HCT116 (cell line): ENCODE measurements at places on chromosomes 5 and 9.
A peak's percentile ranks its signal among the peaks of the same experiment; 100 is the strongest.

- DNase-seq, result peak; percentile 66
Observed at GRCh38 chr5:157511651-157512644, 51.9 kb downstream of the NIPAL4 start.

DNA sequence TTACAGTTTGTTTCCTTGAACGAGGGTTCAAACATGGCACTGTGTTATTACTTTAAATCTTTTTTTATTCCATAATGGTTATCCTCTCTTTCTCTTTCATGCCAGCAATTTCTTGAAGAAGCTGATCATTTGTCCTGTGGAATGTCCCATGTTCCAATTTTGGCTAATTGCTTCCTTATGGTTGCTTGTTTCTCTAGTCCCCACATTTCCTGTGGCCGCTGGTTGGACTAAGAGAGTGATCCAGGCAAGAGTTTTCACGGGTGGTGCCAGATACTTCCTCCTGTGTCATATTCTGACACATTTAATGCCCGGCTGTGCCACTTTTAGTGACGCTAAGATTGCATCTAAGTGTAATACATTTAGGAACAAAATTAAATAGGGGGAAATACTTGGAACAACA, 83.8 kb upstream of the FAM169A start:
- no peak for DNase-seq

DNA sequence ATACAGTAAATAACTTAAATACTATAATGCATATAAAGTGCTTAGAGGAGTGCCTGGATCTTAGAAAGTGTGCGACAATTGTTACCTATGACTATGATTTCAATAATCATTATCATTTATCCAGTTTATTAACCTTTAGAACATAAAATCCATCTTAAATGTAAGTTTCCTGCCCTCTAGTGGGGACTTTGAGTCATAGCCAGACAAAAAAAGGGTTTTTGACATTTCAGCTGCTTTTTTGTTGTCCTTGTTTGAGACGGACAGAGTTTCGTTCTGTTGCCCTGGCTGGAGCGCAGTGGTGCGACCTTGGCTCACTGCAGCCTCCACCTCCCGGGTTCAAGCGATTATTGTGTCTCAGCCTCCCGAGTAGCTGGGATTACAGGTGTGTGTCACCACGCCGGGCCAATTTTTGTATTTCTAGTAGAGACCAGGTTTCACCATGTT, 9.7 kb upstream of the C9orf152 start:
- peak; percentile 48 for DNase-seq

- no peak for DNase-seq
Observed at GRCh38 chr9:90290716-90291485, 351.7 kb downstream of the DIRAS2 start.

- no peak for DNase-seq
Observed at GRCh38 chr5:176895831-176896230, 3.3 kb downstream of the HK3 start.

DNA sequence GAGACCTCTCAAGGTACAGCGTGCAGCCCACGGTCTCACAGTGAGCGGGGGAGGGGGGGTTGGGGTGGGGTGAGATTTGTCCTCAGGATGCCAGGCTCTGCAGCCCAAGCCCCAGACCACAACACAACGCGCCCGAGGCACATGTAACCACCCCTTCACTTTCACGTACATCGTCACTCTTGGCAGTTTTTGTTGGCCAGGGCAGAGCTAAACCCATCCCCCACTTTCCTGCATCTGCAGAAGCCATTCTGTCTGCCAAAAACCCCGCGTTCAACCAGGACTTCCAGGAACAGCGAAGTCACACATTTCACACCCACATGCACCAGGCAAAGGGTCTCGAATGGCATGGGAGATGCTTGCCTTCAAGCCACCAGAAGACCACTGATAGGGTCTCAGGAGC, 9.4 kb upstream of the SMIM23 start:
- no peak for DNase-seq

DNA sequence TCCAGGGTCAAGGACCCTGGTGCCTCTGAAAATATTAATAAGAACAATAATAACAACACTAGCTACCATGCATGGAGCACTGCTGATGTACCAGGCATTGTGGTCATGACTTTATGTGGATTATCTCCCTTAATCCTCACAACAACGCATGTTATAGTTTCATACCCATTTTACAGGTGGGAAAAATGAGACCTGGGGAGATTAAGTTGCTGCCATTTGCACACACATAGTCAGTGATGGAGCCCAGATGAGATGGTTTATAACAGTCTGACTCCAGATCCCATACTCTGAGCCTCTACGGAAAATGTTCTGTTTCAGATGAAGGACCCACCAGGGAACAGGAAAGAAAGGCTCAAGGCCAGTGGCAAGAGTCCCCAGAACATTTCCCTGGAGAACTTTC, 48.2 kb upstream of the PPARGC1B start:
- DNase-seq, result no peak

GRCh38 chr9:72753266-72753893, 199.5 kb downstream of the ALDH1A1 start:
- DNase-seq, result no peak

DNA sequence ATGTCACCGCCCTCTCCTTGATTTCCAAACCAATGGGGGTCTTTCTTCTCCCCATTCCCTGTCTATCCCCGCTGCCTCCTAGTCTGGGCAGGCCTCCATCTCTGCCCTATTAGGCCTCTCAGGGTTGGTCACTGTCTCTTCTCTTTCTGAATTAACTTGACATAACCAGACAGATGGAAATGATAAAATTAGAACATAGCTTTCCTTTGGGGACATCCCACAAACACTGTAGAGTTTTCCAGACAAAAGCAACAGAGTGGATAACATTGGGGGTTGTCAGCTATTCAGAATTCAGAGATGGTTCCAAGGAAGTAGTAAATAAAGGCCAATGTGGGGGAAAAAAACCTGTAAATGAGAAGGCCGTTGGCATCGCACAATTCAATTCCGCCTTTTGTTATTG, 24.7 kb downstream of the LHX6 start:
- DNase-seq, result no peak

DNA sequence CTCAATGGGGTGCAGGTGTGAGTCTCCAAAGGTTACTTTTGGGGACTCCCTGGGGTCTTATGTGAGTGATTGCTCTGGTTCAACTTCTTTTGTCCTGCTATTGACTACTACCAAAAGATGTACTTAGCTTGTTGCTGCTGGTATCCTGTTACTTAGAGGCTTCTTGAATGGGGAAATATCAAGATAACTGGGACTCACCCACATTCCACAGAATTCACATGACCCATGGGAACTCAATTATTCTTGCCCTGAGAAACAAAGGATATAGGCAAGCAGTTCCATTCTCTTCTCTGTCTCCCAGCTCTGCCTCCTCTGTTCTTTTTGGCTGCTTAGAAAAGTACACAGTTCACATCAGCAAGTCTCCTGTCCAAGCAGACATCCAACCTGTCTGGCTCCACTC, 105.9 kb downstream of the UNC13B start:
- DNase-seq, result no peak

GRCh38 chr9:132903574-132904492, 25.1 kb downstream of the SPACA9 start:
- no peak for DNase-seq

DNA sequence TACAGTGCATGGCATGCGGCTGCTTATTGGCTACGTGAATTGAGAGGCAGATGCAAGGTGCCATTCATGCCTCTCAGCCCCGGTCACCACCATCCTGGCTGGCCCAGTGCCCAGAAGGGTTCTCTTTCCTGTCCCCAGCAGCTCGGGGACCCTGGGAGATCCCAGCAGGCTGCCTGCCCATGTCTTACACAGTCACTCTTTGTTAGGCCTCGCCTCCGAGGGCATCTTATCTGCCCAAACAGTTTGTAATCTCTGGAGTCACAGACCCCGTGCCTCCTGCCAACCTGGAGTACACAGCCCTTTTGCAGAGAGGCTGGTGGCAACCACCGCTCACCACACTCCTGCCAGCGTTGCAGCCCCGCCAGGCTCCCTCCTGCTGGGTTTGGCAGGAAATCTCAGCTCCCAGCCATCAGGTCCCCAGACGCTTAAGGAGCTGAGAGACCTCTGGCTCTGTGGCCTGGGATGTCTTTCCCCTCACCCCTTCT, 7.0 kb upstream of the AK1 start:
- no peak for DNase-seq

GRCh38 chr9:109963079-109963478, 183.1 kb downstream of the PALM2AKAP2 start:
- no peak for DNase-seq

DNA sequence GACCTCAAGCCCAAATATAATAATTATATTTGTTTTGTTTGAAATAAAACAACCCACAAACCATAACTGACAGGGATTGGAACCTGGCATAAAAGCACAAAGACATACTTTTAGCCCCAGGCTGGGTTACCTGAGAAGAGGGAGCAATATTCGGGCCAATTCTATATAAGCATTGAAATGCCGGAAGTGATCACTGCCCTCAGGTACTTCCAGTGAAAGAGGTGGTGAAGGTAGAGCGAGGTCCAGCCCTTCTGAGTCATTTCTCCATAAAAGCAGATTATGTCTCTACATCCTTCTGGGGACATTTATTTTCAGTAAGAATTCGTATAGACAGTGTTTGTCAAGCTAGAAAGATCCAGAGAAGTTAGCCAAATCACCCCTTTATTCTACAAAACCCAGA, 59.6 kb downstream of the GCNT4 start:
- DNase-seq, result no peak

GRCh38 chr5:93899026-93899600, 157.7 kb upstream of the POU5F2 start:
- DNase-seq, result no peak

GRCh38 chr5:6722015-6722414, 8.8 kb downstream of the TENT4A start:
- DNase-seq, result no peak

- no peak for DNase-seq
Observed at GRCh38 chr9:137664676-137665075, 45.9 kb downstream of the EHMT1 start.

DNA sequence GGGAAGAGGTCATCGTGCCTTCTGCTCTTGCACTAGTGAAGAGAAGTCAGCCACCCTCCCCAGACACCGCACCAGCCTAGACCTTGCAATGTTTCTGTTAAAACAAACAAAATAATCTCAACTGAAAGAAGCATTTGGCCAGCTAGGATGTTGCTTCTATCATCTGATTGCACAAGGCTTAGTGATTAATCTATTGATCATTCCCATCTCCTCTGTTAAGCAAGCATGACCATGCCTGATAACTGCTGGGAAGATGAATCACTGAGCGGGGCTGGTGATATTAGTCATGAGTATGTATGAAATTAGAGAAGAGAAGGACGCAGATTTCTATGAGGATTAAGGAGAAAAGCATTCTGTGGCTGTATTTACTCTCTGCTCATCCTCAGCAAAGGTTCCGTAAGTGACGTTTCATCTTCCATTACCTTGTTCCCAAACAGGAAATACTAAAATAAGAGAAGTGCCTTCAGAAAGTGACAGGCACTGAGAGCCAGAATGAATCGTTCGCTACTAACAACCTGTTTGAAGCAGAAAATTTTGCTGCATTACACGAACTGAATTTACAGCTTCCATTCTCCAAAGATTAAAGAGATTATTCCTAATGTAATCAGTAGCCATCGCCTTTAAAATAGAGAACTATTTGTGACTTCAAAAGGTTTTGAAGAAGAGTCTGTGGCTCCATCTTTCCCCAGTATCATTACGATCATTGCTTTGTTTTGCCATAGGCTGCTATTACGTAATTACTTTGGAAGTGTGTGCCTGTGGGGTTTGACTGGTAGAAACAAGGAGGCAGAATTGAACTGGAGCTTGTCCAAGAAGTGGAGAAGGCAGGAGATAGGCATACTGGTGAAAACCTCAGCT, 219.1 kb downstream of the MED10 start:
- no peak for DNase-seq

DNA sequence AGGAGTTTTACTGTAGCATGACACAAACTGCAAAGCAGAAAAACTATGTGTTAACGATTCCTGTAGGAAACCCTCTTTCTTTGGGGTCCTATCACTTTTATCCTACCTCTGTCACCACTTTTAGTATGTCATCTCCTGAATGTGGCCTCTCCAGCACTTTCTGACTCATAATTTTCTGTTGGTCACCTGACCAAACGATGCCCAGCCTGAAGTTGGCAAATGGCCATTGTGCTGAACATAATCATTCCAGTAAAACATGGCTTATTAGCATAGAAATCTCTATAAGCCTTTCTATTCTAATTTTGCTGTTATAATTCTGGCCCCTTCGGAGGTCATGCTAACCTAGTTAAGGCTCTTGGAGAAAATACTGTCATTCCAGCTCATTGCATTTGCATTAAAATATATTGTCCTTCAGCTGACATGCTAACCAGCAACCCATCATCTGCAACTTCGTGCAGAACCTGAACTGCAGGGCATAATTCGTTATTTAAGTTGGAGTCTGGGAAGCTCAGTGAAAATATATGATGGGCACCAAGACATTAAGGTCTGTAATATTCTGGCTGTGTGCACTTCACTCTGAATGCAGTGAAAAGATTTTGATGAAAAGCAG, 140.3 kb downstream of the NMUR2 start:
- DNase-seq, result no peak

- DNase-seq, result no peak
Observed at GRCh38 chr9:11735391-11735790, 957.8 kb upstream of the TYRP1 start.

DNA sequence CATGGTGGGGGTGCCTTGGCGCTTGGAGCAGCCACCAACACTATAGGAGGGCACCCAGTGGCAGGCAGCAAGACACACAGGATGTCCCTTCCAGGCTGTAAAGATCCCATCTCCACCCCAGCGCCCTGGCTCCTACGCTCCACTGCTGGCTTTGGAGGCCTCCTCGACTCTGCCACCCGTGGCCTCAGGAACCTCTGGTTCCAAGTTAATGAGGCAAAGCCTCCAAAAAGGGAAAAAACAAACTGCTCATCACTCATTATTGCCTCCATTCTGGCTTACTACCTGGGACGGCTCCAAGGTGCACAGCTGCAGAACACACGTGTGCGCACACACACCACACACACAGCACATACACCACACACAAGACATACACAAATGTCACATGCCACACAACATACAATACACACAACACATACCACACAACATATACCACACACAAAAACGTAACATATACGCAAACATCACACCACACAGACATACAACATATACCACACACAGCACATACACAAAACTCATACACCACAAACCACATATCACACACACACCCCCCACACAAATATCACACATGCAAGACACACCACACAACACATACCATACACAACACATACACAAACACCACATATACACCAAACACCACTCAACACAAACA, 45.3 kb downstream of the ROR2 start:
- no peak for DNase-seq

DNA sequence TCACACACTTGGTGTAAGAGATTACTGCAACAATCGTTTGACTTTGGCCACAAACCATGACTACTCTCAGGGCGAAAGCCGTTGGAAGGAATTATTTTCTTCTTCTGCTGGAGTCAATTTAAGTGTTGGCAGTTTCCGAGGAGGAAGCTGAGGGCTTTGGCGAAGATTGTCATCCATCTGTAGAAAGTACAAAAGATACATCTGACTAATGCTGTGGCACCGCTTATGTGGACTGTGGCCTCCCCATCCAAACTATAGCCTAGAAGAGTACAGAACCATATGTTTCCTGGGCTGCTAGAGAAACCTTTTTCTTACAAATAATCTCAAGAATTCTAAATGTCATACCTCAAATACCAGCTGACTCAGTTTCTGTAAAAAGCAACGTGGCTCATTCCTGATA, 7.4 kb downstream of the MTX3 start:
- DNase-seq, result no peak
